Ascending aorta (tissue), 2 donors: ENCODE measurements at places on chromosomes 6 and 20.

- DNase-seq = no peak
These were observed 47.7 kb downstream of the AKAP7 start for GRCh38 chr6:131182991-131183425.

DNA sequence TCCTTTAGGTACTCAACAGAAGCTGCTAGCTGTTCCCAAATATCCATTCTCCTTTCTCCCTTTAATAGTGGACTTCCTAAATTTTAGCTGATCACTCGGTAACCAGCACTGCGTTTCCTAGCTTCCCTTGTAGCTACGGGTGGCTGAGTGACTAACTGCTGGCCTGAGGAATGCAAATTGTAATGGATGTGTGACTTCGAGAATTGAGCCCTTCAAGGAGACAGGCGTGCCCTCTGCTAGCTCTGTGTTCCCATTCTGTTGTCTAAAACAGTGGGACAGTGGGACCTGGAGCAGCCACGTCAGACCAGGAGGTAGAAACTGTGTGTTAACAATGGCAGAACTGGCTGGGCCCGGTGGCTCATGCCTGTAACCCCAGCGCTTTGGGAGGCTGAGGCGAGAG, 56.5 kb downstream of the SCML4 start:
- no peak for DNase-seq

DNA sequence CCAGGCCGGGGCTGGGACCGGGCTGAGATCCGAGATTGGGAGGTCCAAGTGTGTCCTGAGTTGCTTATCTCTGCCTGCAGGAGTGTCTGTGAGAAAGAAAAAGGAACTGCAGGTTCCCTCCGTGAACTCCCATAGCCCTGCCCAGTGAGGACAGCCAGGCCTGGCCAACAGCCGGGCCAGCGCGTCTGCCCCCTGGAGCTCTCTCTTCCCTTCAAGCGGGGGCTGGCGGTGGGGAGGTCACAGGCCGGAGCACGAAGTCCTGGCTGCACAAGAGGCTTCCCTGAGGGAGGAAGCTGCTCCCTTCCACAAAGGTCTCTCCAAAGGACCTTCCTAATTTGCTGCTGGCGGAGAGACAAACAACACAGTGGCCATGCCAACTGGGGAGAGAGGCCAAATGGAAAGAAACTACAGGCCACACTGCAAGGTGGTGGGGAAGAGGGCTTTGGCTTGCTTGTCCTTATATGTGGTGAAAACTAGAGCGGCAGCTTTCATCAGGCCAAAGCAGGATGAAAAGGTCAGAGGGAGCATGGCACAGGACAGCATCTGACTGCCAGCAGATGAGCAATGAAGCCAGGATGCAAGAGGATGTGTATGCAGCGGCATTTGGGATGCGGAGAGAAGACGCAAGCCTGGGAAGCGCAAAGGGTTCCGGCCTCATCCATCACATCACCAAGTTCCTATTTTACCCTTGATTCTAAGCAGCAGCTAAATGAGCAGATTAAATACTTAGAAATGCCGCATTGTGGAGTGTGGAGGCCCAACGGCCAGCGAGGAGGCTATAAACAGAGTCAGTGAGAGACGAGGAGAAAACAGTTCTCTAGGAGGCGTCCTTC, 260.0 kb downstream of the ERMARD start:
- DNase-seq = no peak

DNA sequence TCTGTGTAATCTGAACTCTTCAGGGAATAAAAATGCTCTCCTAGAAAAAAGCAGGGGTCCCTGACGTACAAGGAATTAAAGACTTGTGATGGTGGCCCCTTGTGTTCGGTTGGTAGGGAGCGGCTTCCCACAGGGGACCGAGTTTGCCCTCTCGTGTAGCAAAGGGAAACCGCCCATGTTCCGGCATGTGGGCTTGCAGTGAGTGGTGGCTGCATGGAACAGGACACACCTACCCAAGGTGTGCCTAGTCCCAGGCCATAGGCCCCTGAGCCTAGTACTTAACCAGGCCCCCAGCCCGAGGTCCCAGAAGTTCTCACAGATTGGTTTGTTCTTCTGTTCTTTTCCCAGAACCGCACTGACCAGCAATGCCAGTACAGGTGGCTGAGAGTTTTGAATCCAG, 15.5 kb downstream of the MYBL2 start:
- DNase-seq = no peak

GRCh38 chr20:15185322-15185721, 847.9 kb upstream of the FLRT3 start:
- no peak for DNase-seq

- no peak for DNase-seq
These were observed 164.9 kb downstream of the UTRN start for GRCh38 chr6:144449911-144450597.

GRCh38 chr6:107823047-107823557, 1.0 kb downstream of the SCML4 start:
- DNase-seq = no peak
